ENCODE measurements at places on chromosomes 1 and 21. TPM values are rescaled to one million over a fixed set of nuclear protein-coding genes. Genes with fewer than 3 reads are reported as not detected.

The KIF2C gene
- polyA plus RNA-seq, result 0.27 TPM

The LRRC38 gene
- polyA plus RNA-seq, result 2.9 TPM

The RAB42 gene
- 0.16 TPM for polyA plus RNA-seq

The LRRC47 gene
- polyA plus RNA-seq, result 44.3 TPM

The GBP3 gene
- 1.4 TPM for polyA plus RNA-seq

The TPTE gene
- polyA plus RNA-seq, result not detected

The GLRX2 gene
- 48.1 TPM for polyA plus RNA-seq

GRCh38 chr1:205714190-205714905 lies 34.0 kb upstream of the SLC45A3 start:
- H3K36me3 ChIP-seq, result peaks cover 51% of the 10 kb centered on the region
- no peaks in the 10 kb centered on the region for H3K4me1 ChIP-seq
- no peak overlapping the region for H3K4me3 ChIP-seq

DNA sequence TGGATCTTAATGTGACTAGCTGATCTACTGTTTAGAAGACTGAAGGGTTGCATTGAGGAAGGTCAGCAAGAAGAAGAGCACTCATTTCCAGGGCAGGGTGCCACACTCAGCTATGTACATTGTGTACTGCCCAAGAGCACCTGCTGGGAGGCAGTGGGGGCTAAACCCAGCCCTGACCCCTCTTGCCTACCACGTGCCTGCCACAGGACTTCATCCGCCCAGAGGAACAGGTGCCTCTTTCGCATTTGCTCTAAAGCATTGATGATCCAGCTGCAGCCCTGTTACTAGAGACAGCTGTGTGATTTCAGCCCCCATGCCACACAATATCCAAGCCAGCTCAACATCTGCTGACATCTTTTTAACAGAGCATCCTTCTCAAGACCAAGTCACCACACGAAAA lies 341.8 kb downstream of the LMX1A start:
- no peaks in the 10 kb centered on the region for H3K36me3 ChIP-seq
- H3K27me3 ChIP-seq, result no peaks in the 10 kb centered on the region
- no peak overlapping the region for H3K4me3 ChIP-seq
- no peaks in the 10 kb centered on the region for H3K4me1 ChIP-seq
- H3K27ac ChIP-seq, result no peak overlapping the region

DNA sequence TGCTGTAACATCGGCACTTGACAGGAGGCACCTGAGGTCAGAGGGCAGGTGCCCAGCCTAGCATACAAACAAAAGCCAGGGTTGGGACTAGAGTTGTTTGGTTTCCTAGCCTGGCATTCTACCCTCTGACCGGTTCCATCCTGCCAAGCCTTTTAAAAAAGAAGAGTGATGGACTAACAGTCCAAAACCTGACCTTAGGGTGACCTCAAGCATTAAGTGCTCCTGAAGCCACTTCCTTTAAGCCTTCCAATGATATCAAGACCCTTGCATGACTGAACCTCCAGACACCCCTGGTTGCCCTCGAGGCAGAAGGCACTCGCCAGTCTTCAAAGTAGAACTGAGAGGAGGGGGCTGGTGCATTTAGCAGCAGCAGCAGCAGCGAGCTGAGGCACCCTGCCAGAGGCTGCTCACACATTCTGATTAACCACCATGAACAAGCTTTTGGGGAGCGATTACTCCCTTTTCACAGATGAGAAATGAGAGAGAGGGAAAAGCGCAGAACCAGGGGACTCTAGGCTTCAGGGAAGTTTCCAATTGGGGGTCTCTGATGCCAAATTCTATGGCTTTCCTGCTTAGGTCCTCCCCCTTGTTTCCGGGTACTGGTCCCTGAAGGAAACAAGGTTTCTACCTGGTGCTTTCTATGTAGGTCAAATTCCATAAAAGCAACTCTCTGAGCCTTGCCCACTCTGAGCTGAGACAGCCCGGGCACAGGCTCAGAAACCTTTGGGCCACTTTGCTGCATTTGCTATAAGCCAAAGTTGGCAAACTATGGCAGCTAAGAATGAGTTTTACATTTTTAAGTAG lies 9.2 kb downstream of the SLC2A1 start:
- H3K4me3 ChIP-seq, result no peak overlapping the region
- H3K4me1 ChIP-seq, result peaks cover 8% of the 10 kb centered on the region
- H3K27me3 ChIP-seq, result no peaks in the 10 kb centered on the region
- H3K27ac ChIP-seq, result no peak overlapping the region
- DNase-seq, result no peak

DNA sequence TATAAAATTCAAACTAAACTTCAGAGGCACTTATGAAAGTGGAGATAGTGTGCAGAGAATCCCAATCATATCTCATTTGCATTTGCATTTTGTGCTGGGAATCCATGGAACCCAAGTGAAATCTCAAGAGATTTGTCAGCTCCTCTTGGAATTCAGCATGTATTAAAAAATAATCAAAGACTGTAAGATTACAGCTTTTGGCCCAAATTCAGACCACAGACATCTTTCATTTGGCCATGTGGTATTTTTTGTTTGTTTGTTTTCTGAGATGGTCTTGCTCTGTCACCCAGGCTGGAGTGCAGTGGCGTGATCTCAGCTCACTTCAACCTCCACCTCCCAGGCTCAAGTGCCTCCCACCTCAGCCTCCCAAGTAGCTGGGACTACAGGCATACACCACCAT lies 3.8 kb upstream of the CACYBP start:
- H3K36me3 ChIP-seq, result no peaks in the 10 kb centered on the region
- H3K27me3 ChIP-seq, result no peaks in the 10 kb centered on the region
- H3K4me1 ChIP-seq, result peaks cover 3% of the 10 kb centered on the region
- DNase-seq, result no peak
- H3K4me3 ChIP-seq, result no peak overlapping the region

DNA sequence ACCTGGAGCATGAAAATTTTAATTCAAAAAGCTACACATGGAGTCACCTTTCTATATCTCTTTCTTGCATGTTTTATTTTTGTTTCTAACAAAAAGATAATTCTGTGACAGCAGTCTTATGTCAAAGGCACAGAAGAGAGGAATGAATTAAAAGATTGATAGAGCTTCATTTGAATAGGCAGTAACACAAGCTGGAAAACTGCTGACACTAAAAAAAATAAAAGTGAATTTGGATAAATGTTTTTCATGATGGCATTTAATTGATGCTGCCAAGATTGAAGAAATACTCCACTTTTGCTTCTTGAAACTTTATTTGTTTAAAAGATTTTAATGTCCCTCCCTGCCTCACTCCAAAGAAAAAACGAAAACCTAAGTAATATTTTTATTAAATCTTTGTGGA lies 887.4 kb downstream of the PLA2G4A start:
- no peaks in the 10 kb centered on the region for H3K27me3 ChIP-seq
- H3K4me3 ChIP-seq, result no peak overlapping the region
- H3K4me1 ChIP-seq, result no peaks in the 10 kb centered on the region
- H3K36me3 ChIP-seq, result no peaks in the 10 kb centered on the region

- H3K27me3 ChIP-seq, result no peaks in the 10 kb centered on the region
- H3K36me3 ChIP-seq, result no peaks in the 10 kb centered on the region
- no peak overlapping the region for H3K27ac ChIP-seq
- H3K4me1 ChIP-seq, result no peaks in the 10 kb centered on the region
- no peak overlapping the region for H3K4me3 ChIP-seq
- no peak for DNase-seq
These were observed 43.4 kb downstream of the KCNJ15 start for GRCh38 chr21:38300141-38300578.

GRCh38 chr1:152096931-152097330 lies 8.1 kb upstream of the TCHHL1 start:
- H3K4me3 ChIP-seq, result no peak overlapping the region
- no peak for DNase-seq
- H3K4me1 ChIP-seq, result no peaks in the 10 kb centered on the region
- no peaks in the 10 kb centered on the region for H3K27me3 ChIP-seq

- H3K4me1 ChIP-seq, result no peaks in the 10 kb centered on the region
- no peak overlapping the region for H3K4me3 ChIP-seq
- H3K27me3 ChIP-seq, result no peaks in the 10 kb centered on the region
- DNase-seq, result no peak
- H3K36me3 ChIP-seq, result peaks cover 35% of the 10 kb centered on the region
These were observed 113.1 kb downstream of the OLFML2B start for GRCh38 chr1:161910604-161911003.

GRCh38 chr1:27074175-27074780 lies 61.6 kb upstream of the TENT5B start:
- no peak for DNase-seq
- H3K36me3 ChIP-seq, result no peaks in the 10 kb centered on the region
- no peak overlapping the region for H3K27ac ChIP-seq

GRCh38 chr1:236035681-236036101 lies 29.2 kb downstream of the NID1 start:
- no peaks in the 10 kb centered on the region for H3K4me1 ChIP-seq
- H3K27ac ChIP-seq, result no peak overlapping the region
- DNase-seq, result no peak
- no peak overlapping the region for H3K4me3 ChIP-seq

DNA sequence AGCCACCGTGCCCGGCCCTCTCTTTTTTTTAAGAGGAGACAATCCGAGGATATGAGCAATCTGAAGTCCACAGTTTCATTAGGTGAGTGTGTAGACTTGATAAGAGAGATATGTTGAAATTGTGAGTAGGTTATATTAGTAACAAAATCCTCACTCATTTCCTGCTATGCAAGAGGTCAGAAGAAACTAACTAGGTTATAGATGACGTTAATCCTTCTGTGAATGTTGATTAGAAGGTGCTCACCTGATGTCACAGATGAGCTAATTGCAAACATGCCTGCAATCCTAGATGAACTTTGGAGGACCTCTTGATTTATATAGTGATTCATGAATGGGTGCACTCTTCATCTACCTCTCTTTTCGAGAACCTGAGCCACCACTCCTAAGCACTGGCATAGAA lies 29.3 kb downstream of the NTMT2 start:
- DNase-seq, result no peak
- no peak overlapping the region for H3K4me3 ChIP-seq
- no peaks in the 10 kb centered on the region for H3K4me1 ChIP-seq
- H3K27me3 ChIP-seq, result no peaks in the 10 kb centered on the region
- H3K27ac ChIP-seq, result no peak overlapping the region

- H3K36me3 ChIP-seq, result no peaks in the 10 kb centered on the region
- H3K27ac ChIP-seq, result no peak overlapping the region
- H3K4me1 ChIP-seq, result no peaks in the 10 kb centered on the region
- H3K27me3 ChIP-seq, result no peaks in the 10 kb centered on the region
- H3K4me3 ChIP-seq, result no peak overlapping the region
These were observed 70.6 kb downstream of the FNBP1L start for GRCh38 chr1:93518516-93518915.

- H3K27me3 ChIP-seq, result no peaks in the 10 kb centered on the region
- H3K4me1 ChIP-seq, result peaks cover 10% of the 10 kb centered on the region
- H3K4me3 ChIP-seq, result no peak overlapping the region
- no peak overlapping the region for H3K27ac ChIP-seq
These were observed 17.8 kb upstream of the JAK1 start for GRCh38 chr1:64984106-64984505.

- H3K27me3 ChIP-seq, result peaks cover 7% of the 10 kb centered on the region
- DNase-seq, result peak; percentile 64
- peak overlapping the region; percentile 25 for H3K4me3 ChIP-seq
- H3K4me1 ChIP-seq, result peaks cover 17% of the 10 kb centered on the region
- no peak overlapping the region for H3K27ac ChIP-seq
- no peaks in the 10 kb centered on the region for H3K36me3 ChIP-seq
These were observed 22.6 kb upstream of the RNF187 start for GRCh38 chr1:228464487-228464983.

DNA sequence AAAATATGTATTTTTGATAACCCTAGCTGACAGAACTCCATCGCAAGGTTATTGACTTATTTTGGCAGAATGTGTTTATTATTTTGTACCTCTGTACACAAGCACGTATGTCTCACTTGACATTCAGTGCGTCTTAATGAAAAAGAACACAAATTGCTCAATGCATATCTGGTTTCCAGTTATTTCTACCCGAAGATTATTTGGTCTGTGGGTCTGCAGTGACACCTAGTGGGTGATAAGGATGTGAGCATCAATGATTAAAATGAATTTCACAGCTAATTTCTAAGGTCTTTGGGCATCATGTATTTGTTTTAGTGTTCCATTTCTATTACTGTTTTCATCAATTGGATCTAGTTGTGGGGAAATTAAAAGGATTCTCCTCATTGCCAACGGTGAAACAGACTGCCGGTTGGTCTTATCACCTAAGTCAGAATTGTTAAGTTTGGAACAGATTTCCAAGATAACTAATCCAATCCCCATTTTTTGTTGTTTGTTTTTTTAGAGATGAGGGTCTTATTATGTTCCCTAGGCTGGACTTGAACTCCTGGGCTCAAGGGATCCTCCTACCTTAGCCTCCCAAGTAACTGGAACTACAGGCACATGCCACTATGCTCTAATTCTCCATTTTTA lies 13.9 kb downstream of the DDX20 start:
- no peak for DNase-seq
- H3K27me3 ChIP-seq, result no peaks in the 10 kb centered on the region
- peak overlapping the region; percentile 50 for H3K27ac ChIP-seq
- H3K4me1 ChIP-seq, result peaks cover 10% of the 10 kb centered on the region
- peak overlapping the region; percentile 35 for H3K4me3 ChIP-seq
- H3K36me3 ChIP-seq, result peaks cover 59% of the 10 kb centered on the region

- no peaks in the 10 kb centered on the region for H3K27me3 ChIP-seq
- no peak for DNase-seq
- H3K4me1 ChIP-seq, result peaks cover 6% of the 10 kb centered on the region
- H3K36me3 ChIP-seq, result no peaks in the 10 kb centered on the region
These were observed 124.4 kb downstream of the BEND5 start for GRCh38 chr1:48652334-48652733.

DNA sequence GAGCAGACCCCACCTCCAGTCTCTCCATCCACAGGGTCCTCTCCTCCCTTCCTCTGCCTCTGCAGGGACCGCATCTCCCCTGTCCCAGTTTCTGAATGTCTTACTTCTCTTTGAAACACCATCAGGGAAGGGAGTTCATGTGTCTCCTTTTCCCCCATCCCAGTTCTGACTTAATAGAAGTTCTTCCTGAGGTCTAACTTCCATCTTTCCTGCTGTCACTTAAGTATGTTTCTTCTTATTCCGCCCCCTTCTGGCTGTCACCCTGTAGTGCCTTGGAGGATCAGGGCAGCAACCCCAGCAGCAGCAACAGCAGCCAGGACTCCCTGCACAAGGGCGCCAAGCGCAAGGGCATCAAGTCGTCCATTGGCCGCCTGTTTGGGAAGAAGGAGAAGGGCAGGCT lies 29.3 kb downstream of the MYOG start:
- H3K4me3 ChIP-seq, result no peak overlapping the region
- DNase-seq, result peak; percentile 1
- H3K36me3 ChIP-seq, result no peaks in the 10 kb centered on the region
- H3K27ac ChIP-seq, result no peak overlapping the region
- H3K4me1 ChIP-seq, result peaks cover 6% of the 10 kb centered on the region

- no peaks in the 10 kb centered on the region for H3K27me3 ChIP-seq
- H3K36me3 ChIP-seq, result no peaks in the 10 kb centered on the region
- no peak for DNase-seq
- H3K4me3 ChIP-seq, result no peak overlapping the region
These were observed 325.4 kb downstream of the CHRM3 start for GRCh38 chr1:239711768-239712167.

DNA sequence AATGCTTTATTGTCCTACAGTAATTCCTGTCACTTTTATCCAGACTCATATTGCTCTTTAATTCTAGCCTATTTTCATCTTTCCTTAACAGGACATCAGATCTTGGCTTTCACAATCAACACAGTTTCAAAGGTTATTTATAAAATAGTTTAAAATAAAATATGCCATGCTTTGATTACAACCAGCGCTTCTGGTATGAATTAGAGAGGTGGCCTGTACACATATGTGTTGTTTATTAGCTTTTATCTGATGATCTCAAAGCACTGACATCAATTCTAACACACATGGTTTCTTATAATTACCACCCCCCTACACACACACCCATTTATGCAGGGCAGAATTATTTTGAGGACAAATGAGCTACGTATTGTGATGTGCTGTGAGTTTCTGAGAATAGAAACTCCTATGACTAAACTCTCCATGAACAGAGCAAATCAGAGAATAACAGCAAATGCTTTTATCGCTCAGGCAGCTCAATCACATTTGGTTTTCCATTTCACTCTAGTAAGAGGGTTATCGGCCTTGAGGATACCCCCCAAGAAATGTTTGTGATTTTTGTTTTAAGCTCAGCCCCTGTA lies 18.0 kb downstream of the CD247 start:
- no peaks in the 10 kb centered on the region for H3K27me3 ChIP-seq
- DNase-seq, result no peak
- no peak overlapping the region for H3K27ac ChIP-seq
- no peak overlapping the region for H3K4me3 ChIP-seq

All from psoas muscle (tissue), 8 donors.